ENCODE measurements at places on chromosomes 5 and 9.

- DNase-seq: no peak
These were observed 61.4 kb upstream of the RUFY1 start for GRCh38 chr5:179488975-179489374.

GRCh38 chr5:136210259-136210658 is 17.3 kb upstream of the SMIM32 start:
- no peak for DNase-seq

GRCh38 chr5:68313336-68313735 is 97.8 kb downstream of the PIK3R1 start:
- no peak for DNase-seq

GRCh38 chr9:108665521-108666239 is 190.1 kb downstream of the ACTL7B start:
- no peak for DNase-seq

DNA sequence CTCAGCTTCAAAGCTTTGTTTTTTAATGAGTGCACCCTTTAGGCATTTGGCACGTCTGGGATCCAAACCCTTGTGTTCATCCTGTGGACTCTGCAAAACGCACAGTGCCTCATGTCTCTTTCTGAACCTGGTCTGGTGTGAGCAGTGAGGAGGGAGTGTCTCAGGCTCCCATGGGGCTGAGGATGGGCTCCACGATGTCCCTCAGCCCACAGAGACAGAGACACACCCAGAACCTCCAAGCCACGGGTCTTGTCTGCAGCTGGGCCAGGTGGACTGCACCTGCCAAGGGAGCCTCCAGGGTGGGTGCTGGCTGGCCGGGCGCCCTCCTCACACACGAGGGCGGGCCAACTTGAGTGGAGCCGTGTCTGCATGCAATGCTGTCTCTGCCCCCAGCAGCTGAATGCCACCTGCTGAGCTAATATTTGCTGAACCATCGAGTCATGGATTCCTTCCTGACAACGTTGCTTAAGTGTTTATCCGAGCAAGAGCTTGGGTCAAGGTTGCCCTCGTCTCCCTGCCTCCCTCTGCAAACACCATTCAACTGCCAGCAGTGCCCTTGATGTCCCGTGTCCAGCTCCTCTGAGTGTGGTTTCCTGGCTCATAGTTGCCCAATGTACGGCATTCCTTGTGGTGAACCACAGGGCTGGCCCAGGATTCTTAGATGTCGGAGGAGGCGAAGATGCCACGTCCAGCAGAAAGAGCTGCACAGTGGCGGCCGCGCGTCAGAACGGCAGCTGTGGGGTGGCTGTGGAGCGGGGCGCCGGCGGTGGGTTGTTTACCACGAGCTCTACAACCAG is 31.4 kb upstream of the LPCAT1 start:
- no peak for DNase-seq

- no peak for DNase-seq
These were observed 14.9 kb upstream of the TMEM252 start for GRCh38 chr9:68555437-68556150.

GRCh38 chr5:154826-155225 is 36.5 kb upstream of the LRRC14B start:
- DNase-seq: no peak

GRCh38 chr5:91282210-91282609 is 100.9 kb downstream of the ARRDC3 start:
- DNase-seq: no peak

- no peak for DNase-seq
These were observed 39.2 kb downstream of the PRUNE2 start for GRCh38 chr9:76866689-76867088.

DNA sequence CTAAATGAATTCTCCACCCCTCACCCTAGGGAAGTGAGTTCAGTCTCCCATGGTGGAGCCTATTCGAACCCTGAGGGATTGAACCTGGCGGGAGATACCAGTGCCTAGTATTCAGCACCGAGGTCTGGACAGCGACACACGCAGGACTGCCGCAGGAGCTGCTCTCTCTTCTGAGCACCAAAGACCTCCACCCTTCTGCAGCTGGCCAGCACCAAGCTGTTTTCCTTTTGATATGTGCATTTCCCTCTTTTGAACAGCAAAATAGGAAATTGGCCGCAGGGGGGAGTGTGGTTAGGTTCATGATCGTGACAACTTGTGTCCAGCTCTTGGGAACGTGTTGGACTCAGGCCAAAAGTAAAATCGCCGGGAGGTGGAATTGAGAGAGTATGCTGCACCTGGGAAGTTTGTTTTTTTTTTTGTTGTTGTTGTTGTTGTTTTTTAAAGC is 1.2 kb upstream of the PCSK1 start:
- DNase-seq: no peak

DNA sequence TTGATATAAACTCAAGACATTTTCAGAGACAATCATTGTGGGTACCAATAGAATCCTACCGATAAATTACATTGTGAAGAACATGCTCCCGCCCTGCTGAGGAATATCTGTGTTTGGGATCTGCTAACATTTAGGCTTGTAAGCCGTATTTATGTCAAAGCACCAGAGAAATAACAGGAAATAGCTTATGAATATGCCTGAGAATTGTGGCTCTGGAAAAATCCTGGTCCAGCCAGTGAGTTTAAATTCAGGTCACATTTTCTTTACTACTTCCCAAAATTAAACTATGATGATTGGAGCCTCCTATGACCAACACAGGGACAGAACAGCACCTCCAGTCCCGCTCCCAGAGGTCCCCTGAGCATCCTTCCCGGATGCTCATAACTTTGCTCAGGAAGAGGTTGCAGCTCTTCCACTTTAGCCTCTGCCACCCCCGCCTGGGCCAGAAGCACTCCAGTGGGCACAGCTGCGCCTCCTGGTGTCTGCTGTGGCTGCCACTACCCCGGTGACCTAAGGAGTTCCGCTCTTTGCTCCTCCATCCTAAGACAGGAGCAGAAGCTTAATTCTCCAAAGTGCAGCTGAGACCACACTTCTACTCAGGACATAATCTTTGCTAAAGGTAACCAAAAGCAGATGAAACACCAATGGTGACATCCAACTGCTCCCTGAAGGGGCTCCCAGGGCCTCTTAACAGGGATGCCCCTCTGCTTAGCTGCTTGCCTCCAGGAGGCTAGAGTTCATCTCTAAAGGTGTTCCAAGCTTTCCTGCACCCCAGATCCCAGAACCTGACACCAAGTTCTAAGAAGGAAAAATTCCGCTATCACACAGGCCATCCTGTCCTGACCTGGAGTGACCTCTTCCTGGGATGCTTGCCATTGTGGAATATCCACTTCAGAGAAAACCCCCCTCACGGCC is 58.8 kb downstream of the SLC1A1 start:
- no peak for DNase-seq

GRCh38 chr5:11724940-11725339 is 179.3 kb downstream of the CTNND2 start:
- DNase-seq: no peak

GRCh38 chr5:167786871-167787578 is 504.4 kb upstream of the WWC1 start:
- DNase-seq: no peak

DNA sequence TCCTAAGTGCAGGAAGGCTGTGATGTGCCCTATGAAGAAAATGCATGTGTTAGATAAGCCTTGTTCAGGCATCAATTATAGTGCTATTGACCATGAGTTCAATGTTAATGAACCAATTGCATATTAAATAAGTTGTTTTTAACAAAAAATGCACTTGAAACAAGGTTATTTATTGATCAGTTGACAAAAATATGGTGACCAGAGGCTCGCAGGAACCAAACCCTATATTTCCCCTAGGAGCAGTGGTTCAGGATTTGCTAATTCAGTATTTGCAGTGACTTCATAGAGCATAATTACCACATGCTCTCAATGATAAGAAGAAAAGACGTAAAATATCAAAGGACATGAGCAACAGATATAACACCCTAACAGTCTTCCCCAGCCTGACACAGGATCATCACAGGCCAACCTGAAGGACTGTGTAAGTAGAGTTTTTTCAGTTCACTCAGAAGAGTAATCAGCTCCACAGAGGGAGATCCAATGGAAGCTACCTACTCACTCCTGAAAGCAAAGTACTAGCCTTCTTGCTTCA is 92.3 kb downstream of the SEMA5A start:
- DNase-seq: no peak

- DNase-seq: no peak
These were observed 353.9 kb upstream of the GRAMD2B start for GRCh38 chr5:126069329-126069728.

DNA sequence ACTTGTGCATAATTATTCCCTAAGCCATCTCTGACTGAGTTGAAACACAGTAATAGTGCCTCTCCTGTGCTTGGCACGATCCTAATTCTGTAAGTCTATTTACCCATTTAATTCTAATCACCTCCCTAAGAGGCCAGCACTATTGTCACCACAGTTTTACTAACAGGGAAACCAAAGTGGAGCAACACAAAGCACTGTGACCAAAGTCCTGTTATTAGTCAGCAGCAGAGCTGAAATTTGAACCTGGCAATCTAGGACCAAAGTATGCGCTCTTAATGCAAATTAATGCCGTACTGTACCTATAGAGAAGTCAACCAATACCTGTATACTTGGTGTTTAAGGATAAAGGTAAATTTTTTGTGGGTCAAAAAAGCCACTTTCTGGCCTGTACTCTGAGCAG is 77.1 kb upstream of the CNTLN start:
- no peak for DNase-seq

- no peak for DNase-seq
These were observed 920.5 kb downstream of the TLE4 start for GRCh38 chr9:80492221-80492620.

GRCh38 chr5:75072061-75072460 is 19.7 kb upstream of the GCNT4 start:
- no peak for DNase-seq

- no peak for DNase-seq
These were observed 1076.7 kb downstream of the NR2F1-AS1 start for GRCh38 chr5:92504346-92504745.

DNA sequence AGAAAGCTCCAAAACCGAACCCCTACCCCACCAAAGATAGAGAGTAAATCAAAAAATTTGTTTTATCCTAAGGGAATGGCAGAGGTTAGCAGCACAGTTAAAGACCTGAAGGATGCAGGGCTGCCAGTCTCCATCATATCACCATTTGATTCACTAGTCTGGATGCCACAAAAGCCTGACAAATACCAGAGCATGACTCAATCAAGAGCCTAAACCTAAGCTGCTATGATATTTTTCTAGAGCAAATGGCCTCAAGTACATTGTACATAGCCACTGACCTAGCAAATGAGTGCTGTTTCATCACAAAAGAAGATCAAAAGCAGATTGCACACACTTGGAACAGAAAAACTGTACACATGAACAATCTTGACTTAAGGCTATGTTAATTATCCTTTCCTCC is 48.0 kb downstream of the DPYSL3 start:
- no peak for DNase-seq

- peak; percentile 86 for DNase-seq
These were observed at the start of gene RACK1 for GRCh38 chr5:181243564-181244343. RACK1 (minus strand) TSS chr5:181243906; CDS start chr5:181243800, 106 bp downstream.

DNA sequence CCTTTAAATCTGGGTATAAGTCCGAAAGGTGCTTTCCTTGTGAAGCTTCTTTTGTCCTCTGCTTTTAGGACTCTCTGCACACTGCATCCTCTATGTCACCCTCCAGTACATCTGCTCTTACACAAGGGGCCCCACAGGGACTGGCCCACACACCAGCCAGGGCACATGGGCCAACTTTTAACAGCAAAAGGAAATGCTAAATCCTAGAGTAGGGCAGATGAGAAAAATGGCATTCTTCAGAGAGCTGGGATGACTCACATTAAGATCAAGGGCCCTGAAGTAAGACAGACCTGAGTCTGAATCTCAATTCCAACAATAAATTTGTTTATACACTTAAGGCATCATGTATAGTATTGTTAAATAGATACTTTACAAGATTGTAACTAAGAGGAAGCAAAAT is 40.3 kb upstream of the CDKN2B start:
- no peak for DNase-seq

GRCh38 chr9:922171-922570 is 54.3 kb upstream of the DMRT3 start:
- no peak for DNase-seq

GRCh38 chr5:97550818-97551217 is 367.8 kb upstream of the RIOK2 start:
- DNase-seq: no peak

DNA sequence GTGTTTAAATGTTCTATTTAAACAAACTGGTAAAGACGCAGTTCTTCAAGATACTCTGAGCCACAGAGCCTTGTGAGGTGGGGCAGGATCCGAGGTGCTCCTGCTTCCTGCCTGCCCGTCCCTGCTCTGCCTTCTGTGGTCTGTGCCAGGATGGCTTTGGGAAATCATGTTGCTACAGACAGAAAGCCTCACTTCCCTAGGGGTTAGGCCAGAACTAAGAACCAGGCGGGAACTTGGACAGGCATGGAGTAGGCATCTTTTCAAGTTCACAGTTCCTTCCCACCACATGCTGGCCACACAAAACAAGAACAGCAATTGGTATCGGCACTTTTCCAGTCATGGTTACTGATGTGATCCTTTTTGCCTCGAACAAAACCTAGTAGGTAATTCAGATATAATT is 67.7 kb upstream of the SPOCK1 start:
- DNase-seq: no peak

DNA sequence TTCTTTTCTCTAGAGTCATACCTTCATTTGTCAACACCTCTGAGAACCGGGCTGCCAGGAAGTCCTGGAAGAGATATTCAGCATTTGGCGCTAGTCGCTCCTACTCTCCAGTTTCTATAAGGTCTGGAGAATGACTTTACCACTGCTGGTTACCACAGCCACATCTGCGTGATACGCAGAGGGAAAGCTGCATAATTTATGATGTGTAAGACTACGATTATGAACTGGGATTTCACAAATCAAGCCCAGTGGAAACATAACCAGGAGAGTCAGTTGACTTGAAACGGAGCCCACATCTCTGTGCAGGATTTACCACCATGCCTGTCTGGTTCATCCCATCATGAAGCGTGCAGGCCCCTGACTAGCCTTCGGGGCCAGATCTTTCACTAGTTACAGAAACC is 72.6 kb downstream of the FGF1 start:
- no peak for DNase-seq

- no peak for DNase-seq
These were observed 31.1 kb upstream of the STXBP1 start for GRCh38 chr9:127580879-127581475.

DNA sequence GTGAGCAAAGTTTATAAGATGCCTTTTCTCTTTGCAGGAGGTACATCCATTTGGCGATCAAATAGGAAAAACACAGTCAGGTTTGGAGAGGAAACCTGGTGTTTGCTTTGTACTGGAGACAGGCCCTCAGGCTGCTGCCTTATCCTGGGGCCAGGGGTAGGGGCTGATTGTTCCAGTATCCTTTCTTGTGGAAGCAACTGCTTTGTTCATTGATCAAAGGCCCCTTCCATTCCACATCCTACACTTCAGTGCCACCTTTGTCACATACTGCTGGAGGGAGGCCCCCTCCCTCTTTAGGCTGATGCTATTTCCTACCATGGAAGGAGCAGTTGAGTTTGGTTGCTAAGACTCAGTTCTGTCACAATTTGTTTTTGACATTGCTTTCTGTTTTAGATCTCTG is 778.1 kb downstream of the TLR4 start:
- DNase-seq: no peak

DNA sequence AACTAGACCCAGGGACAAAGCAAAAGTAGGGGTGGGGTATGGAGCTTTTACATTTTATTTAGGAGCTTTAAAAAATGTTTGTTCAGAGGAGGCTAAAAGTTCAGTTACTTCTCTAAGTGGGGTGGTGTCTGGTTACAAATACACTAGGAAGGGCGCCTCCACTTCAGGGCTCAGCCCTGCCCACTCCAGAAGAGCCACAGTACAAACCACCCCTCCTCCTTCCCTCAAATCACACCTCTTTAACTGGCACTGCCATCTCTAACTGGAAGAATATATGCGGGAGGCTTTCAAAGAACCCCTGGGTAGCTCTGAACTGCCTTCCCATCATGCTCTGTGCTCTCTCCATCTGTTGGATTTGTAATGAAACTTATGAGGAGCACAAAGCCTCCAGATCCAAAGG is 98.8 kb upstream of the NFIB start:
- DNase-seq: no peak
